ENCODE measurements at places on chromosomes 4 and X. TPM values are rescaled to one million over a fixed set of nuclear protein-coding genes. Genes with fewer than 3 reads are reported as not detected.

- no peak for DNase-seq
Observed at GRCh38 chr4:148089624-148090023, 352.6 kb downstream of the NR3C2 start.

DNA sequence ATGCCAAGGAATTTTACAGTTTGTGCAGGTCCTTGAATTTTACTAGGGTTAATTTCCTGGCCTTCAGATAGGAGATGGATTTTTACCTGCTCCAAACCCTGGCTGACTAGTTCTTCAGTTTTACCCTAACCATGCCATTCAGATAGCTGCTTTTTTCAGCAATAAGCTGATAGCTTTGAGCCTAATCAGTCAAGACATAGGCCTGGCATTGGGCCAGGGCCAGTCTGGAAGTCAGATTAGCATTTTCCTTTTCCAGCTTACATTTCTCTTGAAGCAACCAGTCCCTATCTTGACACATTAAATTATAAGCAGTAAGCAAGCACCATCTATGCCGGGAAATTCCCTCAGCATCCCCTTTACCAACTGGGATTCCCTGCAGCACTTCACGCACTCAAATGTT is 177.1 kb downstream of the ADGRA3 start:
- DNase-seq: no peak

DNA sequence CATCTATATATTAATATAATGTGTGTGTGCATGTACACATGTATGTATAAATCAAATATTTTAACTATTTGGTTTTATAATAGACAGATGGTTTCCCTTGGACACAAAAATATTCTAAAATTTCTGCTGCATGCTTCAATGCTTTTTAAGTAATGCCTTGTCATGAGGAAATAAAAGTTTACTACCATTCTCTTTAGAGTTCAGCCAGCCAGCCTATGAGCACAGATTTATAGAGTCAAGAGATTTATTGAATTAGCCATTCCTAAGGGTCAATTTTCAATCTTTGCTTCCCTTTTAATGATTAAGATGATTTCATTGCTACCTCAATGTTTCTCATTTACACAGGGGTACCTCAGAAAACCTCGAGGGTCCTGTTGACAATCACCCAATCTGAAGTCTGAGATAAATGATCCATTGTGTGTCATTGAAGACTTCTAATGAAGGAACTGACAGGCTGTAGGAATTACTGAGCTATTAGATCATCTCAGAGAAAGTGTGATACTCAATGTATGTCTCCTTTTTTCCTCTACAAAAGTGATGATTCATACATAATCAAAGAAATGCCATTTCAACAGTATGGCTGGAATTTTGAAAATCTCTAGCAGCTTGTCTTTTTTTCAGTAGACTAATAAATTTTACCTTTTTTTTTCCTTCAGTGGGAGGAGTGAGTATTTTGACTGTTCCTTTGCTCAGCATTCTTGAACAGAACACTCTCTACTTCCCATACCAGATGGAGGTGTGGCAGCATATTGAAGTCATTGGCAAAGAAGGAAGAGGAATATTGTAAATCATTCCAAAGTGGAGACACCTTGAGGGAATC is 222.6 kb upstream of the PCDH18 start:
- DNase-seq: no peak

- DNase-seq: no peak
Observed at GRCh38 chrX:46461660-46462191, 83.5 kb downstream of the ZNF674 start.

GRCh38 chrX:53440101-53440500 is 5.9 kb upstream of the HSD17B10 start:
- DNase-seq: no peak

GRCh38 chr4:143232277-143232676 is 47.6 kb downstream of the USP38 start:
- peak; percentile 11 for DNase-seq

DNA sequence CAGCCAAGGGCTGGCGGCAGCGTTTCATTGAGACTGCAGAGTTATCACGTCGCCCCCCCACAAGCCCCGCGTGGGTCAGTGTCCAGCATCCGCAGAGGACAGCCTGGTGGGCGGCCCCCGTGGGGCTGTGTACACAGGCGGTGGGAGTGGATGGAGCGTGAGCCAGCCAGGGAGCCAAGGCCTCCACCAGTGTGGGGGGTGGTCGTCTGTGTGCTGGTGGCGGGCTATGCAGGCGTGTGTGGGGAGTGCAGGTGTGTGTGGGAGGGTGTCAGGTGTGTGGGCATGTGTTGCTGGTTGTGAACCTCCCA is 56.5 kb upstream of the NKX1-1 start:
- no peak for DNase-seq

DNA sequence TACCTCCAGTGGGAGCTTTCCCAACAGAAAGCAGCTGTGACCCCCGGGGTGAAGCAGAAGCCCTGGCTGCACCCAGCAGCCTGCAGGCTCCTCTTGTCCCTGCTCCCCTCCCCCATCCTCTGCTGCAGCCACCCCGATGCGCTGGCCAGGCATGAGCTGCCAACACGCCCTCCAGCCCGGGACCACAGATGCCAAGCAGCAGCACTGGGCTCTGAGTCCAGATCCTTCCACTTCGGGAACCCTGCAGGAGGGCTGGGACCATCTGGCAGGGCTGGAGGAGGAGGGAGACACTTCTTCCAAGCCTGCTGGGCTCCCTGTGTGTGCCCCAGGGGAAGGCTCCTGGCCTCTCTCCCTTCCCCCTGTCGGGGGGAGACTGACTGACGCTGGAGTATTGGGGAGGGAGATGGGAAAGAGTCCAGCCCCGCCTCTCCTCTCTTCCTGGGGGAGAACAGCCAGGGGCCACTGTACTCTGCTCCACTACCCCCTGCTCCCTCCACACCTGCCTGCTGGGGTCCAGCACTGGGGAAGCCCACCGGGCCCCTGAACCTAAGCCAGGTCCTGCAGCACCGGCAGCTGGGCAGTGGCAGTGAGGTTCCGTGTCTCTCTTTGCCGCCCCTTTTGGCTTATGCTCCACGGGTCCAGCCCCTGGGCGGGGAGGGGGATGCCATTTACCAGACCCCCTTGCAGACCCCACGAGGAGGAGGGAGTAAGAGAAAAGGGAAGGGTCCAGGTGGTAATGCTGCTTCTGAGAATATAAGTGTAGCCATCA is 55.7 kb downstream of the PPP2R2C start:
- no peak for DNase-seq

- no peak for DNase-seq
Observed at GRCh38 chr4:46676364-46676763, 232.7 kb downstream of the COX7B2 start.

DNA sequence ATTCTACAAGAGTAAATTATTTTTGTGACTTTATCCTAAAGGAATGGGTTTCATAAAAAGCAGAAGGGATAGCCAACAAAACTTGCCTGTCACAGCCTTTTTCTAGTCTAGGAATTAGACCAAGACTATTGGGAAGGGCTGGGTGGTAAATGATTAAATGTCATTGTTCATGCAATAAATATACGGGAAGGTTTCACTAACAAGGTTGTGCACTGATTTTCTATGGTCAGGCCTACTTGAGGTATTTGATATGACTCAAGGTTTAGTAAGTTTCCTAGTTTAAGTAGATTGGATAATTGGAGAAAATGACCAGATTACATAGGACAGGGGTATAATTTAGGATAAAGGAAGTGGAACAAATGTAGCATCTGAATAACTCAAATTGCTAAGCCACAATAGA is 249.1 kb upstream of the BMP3 start:
- no peak for DNase-seq

DNA sequence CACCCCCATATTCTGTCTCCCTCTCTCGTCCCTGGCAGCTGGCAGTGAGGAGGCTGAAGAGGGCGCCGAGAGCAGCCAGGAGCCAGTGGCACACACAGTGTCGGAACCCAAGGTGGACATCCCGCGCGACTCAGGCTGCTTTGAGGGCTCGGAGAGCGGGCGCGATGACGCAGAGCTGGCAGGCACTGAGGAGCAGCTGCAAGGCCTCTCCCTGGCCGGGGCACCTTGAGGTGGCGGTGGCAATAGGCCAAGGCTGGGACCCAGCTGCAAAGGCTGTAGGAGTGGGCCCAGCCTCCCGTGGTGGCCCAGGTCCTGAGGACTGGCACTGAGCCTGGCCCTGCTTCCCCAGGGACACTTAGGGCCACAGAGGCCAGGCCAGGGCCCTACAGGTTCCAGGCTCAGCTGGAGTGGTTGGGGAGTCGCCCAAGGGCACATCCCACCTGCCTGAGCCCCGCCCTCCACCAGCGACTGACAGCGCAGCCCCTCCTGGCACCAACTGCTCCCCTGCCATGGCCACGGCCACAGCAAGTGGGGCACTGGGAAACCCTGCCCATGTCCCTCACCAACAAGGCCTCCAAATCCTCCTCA is 13.9 kb downstream of the SASH3 start:
- no peak for DNase-seq

DNA sequence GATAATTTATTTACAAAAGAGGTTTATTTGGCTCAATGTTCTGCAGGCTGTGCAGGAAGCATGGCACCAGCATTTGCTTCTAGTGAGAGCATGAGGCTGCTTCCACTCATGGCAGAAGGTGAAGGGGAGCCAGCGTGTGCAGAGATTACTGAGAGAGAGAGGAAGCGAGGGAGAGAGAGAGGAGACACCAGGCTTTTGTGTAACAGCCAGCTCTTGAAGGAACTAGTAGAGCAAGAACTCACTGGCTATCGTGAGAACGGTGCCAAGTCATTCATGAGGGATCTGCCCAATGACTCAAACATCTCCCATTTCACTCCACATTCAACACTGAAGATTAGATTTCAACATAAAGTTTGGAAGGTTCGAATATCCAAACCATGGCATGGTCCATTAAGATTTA is 12.7 kb downstream of the GUCY1A1 start:
- peak; percentile 46 for DNase-seq

DNA sequence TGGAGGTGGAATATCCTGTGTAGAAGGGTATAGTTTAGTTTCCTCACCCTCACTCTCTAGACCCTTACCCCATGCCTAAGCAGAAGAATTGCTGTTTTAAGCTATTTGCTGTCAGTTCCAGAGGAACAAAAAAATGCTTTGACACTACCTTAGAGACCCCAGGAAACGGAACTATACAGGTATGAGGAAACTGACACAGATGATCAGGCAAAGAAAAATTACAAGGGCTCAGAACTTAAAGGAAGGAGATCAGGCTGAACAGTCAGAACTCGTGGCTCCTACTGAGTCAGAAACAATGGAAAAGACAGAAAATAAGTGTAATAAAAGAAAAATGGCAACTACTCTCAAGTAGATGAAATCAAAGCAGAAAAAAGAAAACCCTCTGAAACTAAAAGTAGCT is 65.6 kb downstream of the BANK1 start:
- DNase-seq: no peak

DNA sequence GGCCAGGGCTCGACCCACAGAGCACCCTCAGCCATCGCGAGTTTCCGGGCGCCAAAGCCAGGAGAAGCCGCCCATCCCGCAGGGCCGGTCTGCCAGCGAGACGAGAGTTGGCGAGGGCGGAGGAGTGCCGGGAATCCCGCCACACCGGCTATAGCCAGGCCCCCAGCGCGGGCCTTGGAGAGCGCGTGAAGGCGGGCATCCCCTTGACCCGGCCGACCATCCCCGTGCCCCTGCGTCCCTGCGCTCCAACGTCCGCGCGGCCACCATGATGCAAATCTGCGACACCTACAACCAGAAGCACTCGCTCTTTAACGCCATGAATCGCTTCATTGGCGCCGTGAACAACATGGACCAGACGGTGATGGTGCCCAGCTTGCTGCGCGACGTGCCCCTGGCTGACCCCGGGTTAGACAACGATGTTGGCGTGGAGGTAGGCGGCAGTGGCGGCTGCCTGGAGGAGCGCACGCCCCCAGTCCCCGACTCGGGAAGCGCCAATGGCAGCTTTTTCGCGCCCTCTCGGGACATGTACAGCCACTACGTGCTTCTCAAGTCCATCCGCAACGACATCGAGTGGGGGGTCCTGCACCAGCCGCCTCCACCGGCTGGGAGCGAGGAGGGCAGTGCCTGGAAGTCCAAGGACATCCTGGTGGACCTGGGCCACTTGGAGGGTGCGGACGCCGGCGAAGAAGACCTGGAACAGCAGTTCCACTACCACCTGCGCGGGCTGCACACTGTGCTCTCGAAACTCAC is 3.6 kb downstream of the MID1IP1 start:
- peak; percentile 32 for DNase-seq

DNA sequence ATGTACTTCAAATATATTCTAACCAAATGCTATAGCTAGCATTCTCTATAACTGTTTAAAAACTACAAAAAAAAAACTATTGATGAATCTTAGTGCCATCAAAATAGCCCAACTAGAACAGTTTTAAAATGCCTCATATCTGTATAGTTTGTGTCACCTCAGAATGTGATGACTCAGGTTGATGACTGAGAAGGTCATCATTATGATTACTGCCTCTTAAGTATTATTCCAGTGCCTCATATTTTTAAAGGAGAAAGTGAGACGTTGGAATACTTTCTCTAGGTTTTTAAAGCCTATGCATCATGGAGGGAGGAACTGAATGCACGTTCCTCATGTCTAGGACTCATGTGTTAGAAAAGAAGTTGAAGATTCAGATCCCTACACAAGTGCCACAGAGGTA is 88.2 kb downstream of the TMA16 start:
- DNase-seq: no peak

- no peak for DNase-seq
Observed at GRCh38 chr4:98716796-98717195, 58.4 kb upstream of the TSPAN5 start.

GRCh38 chrX:52422884-52423283 is 54.1 kb downstream of the XAGE2 start:
- DNase-seq: no peak

DNA sequence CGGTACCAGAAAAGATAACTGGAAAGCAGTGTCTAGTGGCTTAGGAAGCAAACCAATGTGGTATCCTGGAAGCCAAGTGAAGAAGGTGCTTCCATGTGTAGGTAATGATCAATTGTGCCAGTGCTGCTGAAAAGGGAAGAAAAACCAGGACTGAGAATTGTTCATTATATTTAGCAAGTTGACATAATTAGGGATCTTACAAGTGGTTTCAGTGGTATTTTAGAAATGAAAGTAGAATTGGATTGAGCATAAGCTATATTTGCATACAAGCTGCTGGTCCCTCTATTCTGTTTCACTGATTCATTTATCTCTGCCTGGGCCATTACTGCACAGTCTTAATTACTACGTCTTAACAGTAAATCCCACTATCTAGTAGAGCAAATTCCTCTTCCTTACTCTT is 32.3 kb downstream of the PRDM8 start:
- no peak for DNase-seq

DNA sequence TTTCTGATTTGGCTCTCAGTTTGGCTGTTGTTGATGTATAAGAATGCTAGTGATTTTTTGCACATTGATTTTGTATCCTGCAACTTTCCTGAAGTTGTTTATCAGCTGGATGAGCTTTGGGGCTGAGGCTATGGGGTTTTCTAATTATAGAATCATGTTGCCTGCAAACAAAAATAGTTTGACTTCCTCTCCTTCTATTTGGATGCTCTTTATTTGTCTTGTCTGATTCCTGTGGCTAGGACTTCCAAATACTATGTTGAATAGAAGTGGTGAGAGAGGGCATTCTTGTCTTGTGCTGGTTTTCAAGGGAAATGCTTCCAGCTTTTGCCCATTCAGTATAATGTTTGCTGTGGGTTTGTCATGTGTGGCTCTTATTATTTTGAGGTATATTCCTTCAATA is 734.7 kb upstream of the FAM241A start:
- DNase-seq: no peak

- DNase-seq: no peak
Observed at GRCh38 chr4:138344851-138345250, 102.7 kb upstream of the SLC7A11 start.

- DNase-seq: no peak
Observed at GRCh38 chr4:103721251-103721650, 1.5 kb upstream of the TACR3 start.

The UGT2B10 gene
- total RNA-seq: 31.0 TPM

The SMIM14 gene
- total RNA-seq: 98.6 TPM

The ADAMTS3 gene
- total RNA-seq: 3.8 TPM

The MGAT4D gene
- total RNA-seq: not detected

The DDIT4L gene
- 4.4 TPM for total RNA-seq

The DCX gene
- total RNA-seq: 1.0 TPM

The CTAG1B gene
- total RNA-seq: not detected

The STARD8 gene
- total RNA-seq: 3.2 TPM
